Substantia nigra (tissue), 51 donors: ENCODE measurements at places on chromosomes 12 and 14.

- DNase-seq = no peak
Measured at GRCh38 chr12:48119834-48120195, 651 bp downstream of the PFKM start.

- DNase-seq = no peak
Measured at GRCh38 chr12:98329589-98329988, 185.8 kb upstream of the TMPO start.

DNA sequence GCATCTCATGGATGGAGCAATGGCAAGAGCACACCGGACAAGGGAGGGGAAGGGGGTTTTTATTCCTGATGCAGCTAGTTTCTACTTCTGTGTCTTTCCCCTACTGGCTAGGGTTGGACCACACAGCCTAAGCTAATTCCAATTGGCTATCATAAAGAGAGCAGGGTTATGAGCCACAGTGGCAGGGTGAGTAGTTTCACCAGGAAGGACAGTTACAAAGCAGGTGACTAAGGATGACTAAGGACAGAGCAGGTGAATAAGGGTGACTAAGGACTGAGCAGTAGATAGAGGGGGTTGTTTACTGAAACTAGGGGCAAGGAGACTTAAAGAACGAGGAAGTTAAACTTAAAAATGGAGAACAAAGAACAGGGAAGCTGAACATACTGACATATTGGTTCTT is 321.4 kb upstream of the SEL1L start:
- no peak for DNase-seq

DNA sequence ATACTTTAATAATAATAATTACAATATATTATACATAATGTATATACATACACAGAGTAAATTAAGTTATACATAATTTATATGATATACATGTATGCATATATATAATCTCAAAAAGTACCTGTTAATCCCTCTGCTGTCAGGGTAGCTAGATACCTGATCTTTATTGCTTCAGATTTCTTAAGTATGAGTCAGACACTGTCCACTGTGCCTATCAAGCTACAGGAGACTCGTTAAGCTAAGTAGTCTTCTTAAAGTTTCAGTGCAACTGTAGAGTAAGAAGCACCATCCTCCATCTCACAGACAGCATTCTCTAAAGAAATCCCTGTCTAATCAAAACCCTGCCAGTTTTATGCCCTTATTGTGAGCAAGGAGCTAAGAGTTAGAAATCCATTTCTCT is 428.7 kb downstream of the RERGL start:
- DNase-seq = no peak

GRCh38 chr14:36069535-36069900 is 107.0 kb downstream of the PTCSC3 start:
- peak; percentile 35 for DNase-seq

DNA sequence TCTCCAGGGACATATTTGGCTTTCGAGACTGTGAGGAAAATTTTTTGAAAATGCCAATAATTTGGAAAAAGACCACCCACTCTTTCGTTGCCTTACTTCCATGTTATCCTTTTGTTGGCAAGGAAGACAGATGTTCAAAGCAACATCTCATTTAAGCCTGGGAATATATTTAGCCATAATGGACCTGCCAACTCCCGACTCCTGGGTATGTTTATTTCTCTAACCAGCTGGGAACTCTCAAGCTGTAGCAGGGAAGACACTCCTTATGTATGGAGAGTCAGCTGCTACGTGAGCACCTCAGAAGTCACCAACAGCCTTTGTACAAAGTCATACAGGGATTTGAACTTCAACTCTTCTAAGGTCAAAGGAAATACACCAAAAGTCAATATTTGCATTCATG is 96.5 kb upstream of the DAAM1 start:
- no peak for DNase-seq

- DNase-seq = no peak
Measured at GRCh38 chr14:68337279-68337678, 455.6 kb downstream of the ZFP36L1 start.

GRCh38 chr12:124864326-124864752 is 675 bp upstream of the SCARB1 start:
- no peak for DNase-seq

DNA sequence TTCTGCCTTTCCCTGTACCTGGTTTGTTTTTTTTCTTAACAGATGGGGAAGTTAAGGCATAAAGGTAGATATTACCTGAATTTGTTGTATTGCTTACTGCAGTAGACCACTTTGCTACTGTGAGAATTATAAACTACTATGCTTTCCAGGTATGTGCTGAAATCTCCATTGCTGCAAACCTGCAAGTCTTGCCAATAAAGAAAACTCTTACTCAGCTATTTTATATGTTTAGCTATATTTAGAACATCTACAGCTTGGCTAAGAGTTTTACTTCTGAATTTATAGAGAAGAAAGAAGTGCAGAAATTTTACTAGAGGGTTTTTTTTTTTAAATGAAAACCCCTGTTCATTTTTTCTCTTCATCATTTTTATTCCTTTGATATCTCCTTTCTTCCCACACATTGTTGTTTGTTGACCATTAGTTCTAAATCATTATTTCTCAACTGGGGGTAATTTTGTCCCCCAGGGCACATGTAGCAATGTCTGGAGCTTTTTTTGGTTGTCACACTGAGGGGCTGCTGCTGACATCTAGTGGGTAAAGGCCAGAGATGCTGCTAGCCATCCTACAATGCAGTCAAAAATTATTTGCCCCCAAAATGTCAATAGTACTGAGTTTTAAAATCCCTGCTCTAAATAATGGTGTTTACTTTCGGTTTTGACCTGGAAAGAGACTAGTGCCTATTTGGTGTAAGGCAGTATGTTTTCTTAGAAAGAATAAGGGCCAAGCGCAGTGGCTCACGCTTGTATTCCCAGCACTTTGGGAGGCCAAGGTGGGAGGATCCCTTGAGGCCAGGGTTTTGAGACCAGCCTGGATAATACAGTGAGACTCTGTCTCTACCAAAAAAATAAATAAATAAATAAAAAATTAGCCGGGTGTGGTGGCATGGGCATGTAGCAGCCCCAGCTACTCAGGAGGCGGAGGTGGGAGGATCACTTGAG is 48.6 kb downstream of the PCNX1 start:
- no peak for DNase-seq

DNA sequence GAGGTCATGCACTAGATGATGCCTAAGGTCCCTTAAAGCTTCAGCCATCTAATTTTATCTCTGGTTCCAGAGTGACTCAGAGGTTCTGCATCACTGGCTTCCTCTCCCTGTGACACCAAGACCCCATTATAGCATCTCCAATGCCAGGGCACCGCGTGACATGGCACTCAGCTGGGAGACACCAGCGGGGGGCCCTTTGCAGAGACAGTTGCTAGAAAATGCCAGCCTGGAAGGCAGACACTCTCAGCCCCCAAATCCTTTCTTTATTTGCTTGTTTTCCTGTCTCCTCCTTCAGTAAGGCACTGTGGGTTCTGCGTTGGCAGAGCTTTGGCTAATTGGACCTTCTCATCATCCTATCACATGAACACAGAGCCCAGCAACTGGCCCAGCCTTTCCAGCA is 123.5 kb upstream of the VRK1 start:
- DNase-seq = no peak
